Smooth muscle cell of the pulmonary artery (primary cell): ENCODE measurements at places on chromosomes 3 and 15. TPM values are rescaled to one million over a fixed set of nuclear protein-coding genes. Genes with fewer than 3 reads are reported as not detected.

The PIF1 gene
- total RNA-seq: 5.2 and 6.3 TPM in 2 replicates

The CCRL2 gene
- 0.10 and 0.26 TPM in 2 replicates for total RNA-seq

The ALDH1L1 gene
- total RNA-seq: 0.07 and 0.96 TPM in 2 replicates

The GOLGA6D gene
- total RNA-seq: not detected in 2 replicates

The ZBTB20 gene
- 19.0 and 23.3 TPM in 2 replicates for total RNA-seq
